CMK (cell line): ENCODE measurements at places on chromosomes 7 and 10.

DNA sequence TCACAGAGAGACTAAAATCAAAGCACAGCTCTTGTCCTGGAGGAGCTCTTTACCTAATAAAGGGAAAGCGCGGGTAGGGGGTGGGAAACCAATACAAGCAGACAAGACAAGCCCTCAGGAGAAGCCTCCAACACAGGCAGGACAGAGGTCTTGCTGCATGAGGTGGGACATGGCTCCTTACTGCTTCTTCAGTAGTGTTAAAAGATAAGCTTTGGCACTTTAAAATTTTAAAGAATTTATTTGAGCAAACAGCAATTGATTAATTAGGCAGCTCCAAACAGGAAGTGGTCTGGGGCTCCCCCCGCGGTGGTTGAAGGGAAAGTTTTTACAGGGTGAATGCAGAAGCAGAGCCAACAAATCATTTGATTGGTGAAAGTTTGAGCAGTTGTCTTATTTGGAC is 50.3 kb upstream of the MACC1 start:
- DNase-seq: no peak

GRCh38 chr10:120392671-120393079 is 64.4 kb upstream of the PLPP4 start:
- no peak for DNase-seq

- no peak for DNase-seq
Measured at GRCh38 chr10:102802920-102803534, 34.2 kb downstream of the CYP17A1 start.

DNA sequence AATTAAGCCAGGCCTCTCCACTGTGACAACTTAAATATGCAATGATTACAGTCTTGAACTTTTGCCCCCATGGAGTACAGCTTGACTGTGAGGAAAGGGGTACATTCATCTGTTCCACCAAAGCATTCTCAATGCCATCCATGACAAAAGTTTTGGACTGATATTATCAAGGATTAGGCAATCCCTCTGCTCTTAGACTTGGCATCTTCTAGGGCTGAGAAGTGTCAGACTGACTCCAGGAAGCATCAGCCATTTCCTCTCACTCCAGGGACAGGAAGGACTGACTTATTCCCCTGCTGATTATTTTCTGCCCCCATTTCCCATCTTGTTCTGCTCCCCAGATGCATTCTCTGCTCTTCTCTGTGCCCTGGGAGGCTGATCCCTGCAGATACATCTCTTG is 69.7 kb downstream of the ZNF365 start:
- DNase-seq: no peak

- no peak for DNase-seq
Measured at GRCh38 chr7:68547799-68548198, 1050.5 kb upstream of the AUTS2 start.

DNA sequence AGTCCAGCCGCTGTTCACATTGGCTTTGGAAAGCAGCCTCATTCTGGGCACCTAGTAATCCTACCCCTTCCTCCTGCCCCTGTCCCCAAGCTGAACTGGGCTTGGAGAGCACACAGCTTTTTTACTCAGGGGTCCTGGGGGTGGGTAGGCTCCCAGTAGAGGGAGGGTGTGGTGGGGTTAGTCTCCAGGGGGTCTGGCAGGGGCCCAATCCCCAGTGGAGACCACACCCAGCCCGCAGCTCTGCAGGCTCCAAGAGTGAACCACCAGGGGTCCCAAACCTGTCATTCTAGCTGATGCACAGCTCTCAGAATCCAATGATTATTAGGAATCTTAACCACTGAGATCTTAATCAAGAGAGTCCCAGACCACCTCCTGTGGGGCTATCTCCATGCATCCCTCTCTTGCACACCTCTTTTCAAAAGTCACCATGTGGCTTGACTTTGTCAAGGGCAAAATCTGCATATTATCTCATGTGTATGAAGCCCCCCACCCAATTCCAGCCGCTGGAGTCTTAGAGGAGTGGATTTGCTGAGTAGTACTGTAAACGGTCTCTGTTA is 2.7 kb downstream of the HOXA11 start:
- no peak for DNase-seq

- DNase-seq: peak; percentile 56
Measured at GRCh38 chr10:70742537-70743429, 42.4 kb downstream of the TBATA start.

- DNase-seq: no peak
Measured at GRCh38 chr10:69091143-69091651, 3.3 kb downstream of the SRGN start.

DNA sequence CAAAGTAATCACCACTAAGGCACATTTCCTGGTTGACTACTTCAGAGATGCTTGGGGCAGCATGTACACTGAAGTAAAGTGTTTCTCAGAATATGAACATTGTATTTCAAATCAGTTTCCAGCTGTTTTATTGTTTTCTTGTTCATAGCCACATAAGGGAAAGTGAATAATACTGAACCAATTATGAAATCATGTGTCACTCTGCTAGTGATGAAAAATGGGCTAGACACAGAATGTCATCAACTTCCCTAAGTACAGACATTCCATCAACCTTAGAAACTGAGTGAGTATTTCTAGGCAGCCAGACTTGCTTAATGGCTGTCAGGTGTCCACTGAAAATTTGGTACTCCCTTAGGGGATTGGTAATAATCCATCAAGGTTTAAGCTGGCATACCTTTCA is 603.5 kb downstream of the ARL4A start:
- DNase-seq: no peak

DNA sequence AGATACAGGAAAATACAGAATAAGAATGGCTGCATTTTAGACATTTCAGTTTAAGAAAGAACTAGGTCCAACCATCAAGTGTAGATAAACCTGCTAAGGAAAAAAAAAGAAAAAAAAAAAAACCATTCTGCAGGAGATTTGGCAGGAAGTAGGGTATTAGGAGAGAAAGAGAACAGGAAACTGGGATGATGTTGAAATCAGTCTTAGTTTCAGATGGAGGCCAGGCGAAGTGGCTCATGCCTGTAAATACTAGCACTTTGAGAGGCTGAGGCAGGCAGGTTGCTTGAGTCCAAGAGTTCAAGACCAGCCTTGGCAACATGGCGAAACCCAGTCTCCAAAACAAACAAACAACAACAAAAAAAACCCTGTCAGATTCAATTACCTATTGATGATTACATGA is 120.2 kb downstream of the RAB11FIP2 start:
- DNase-seq: no peak

DNA sequence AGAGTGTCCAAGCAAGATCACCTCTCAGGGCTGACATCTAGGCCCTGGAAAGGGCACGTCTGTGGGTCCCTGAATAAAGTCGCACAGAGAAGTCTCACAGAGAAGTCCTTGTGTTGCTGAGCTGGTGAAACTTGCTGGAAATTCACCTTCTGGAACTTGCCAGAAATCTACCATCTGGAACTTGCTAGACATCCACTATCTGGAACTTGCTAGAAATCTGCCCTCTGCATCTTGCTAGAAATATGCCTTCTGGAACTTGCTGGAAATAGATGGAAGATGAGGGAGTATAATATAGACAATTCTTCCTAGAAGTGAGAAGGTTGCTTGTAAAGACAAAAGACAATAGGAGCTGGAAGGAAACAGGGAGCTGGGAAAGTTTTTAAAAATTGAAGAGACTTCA is 5.4 kb upstream of the TAX1BP1 start:
- DNase-seq: no peak

GRCh38 chr10:30182191-30183054 is 123.0 kb upstream of the JCAD start:
- no peak for DNase-seq

DNA sequence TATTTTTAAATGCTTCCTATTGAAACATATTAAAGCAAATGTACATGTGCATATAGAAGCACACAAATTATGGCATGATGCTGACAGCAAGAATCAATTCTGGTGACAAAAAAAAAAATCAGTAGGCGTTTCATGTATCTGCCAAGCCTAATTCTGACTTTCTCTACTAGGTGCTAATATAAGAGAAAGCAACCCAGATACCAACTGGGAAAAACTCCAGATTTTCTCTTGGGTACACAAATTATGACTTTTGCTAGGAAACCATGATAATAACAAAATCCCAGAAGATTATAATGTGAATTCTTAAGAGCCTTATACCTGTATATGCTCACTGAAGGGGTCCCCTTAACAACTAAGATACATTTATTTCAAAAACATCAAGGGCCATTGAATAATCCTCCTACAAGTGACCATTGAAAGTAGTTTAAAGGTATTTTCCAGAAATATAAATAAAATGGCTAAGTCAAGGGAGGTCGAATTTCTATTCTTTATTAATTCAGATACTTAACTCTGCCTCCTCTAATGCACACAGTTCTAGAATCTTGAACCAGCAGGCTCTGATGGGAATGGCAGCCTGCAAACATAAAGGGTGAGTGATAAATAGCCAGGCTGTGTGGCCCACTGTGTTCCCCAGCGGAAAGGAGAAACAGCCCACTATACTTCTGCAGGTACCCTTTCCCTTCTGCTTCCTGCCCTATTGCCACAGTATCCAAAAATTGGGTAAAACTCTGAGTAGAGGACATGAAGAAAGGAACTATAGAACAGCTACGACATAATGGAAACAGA is 84.5 kb downstream of the DGKB start:
- no peak for DNase-seq

- no peak for DNase-seq
Measured at GRCh38 chr10:72765051-72765745, 73.3 kb downstream of the MCU start.

- no peak for DNase-seq
Measured at GRCh38 chr10:43227911-43228782, 38.7 kb downstream of the RASGEF1A start.

- no peak for DNase-seq
Measured at GRCh38 chr10:67629461-67629971, 66.5 kb downstream of the CTNNA3 start.

DNA sequence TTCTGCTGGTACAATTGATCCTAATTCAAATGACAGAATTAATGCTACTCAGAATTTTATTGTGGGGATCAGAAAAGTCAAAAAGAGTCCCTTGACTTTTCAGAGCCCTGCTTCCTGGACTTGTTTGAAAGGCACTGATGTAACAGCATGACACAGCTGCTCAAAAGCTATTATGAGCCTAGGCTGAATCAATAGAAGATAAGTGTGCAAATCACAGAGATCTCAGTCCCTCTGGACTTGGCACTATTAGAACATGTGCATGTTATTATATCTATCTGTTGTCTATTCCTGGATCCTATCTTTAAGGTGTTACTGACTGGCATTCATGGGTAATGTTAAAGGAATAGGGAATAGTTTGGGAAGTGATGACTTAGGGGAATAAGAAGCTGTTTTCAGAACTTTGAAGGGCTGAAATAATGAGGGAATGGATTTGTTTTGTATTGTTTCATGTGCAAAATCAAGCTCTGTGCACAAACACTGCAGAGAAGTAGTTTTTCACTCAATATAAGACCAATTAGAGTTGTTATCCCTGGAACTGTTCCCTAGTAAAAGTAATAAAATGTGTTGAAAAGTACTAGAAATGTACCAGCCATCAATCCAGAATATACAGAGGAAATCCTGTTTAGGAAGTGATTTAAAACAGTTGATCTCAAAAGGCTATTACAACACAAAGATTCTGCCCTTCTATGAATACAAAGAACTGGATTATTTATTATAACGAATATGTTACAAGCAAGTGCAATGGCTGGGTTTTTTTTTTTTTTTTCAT is 814.9 kb upstream of the C7orf33 start:
- DNase-seq: no peak

GRCh38 chr10:90321132-90321816 is 536.6 kb downstream of the HTR7 start:
- DNase-seq: no peak

DNA sequence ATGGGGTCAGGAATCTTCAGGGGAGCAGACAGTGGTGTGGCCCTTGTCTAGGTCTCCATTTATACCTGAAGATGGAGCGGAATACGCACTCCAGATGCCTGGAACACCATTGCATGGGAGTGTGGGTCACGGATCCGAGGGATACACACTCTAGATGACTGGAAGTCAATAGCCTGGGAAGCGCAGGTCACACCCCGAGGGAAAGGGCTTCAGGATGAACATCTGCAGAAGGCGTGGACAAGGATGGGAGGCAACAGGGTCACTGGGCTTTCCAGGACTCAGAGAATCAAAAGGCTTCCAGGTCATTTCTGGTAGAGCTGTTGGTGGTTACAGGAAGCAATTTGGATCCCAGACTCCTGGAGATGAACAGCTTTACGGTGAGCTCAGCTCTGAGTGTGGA is 382.2 kb upstream of the KLF6 start:
- DNase-seq: no peak

DNA sequence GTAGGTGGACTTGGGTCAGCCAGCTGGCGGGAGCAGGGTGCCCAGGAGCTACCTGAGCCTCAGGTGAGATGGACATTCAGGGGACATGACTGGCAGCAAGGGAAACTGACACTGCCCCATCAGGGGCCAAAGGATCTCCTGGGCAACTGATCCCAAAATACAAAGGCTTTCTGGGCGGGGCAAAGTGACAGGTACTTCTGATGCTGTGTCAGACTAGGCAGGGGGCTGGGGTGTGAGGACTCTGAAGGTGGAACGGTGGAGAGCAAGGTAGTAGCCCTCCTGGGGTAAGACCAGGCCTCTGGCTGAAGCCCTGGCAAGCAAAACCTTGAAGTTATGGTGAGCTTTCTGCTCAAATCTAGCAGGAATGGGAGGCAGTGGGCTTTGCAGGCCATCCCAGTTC is 4.4 kb downstream of the OPN4 start:
- DNase-seq: no peak

GRCh38 chr10:77863446-77863845 is 63.1 kb downstream of the DLG5 start:
- DNase-seq: no peak

GRCh38 chr10:130934293-130935127 is 377.0 kb downstream of the TCERG1L start:
- no peak for DNase-seq

DNA sequence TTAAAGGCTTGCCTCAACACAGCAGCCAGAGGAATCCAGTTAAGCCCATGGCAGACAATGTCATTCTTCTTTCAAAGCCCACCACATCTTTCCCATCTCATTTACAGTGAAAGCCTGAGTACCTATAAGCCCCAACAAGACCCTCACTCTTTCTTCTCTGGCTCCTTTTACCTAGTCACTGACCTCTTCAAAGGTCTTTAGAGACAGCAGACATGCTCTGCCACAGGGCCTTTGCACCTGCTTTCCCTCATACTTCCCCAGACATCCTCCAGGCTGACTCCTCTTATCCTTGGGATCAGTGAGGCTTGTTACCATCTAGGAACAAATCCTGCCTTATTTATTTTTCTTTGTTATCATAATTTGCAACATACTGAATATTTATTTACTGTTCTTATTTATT is 17.8 kb downstream of the HYAL4 start:
- DNase-seq: no peak

DNA sequence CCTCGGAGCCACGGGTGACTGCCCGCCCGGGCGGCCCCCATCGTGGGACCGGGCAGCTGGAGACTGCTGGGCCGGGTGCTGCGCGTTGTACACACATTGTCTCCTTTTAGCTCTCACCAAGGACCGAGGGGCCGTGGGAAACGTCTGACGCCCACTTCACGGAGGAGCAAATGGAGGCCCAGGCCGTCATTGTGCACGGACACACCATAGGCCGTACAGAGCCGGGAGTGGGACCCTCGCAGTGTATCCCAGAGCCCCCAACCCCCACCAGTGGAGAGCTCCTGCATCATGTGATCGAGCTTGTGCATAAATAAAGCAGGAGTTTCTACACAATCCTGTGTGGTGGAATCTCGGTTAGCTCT is 722 bp downstream of the DENND10 start:
- DNase-seq: no peak

- DNase-seq: no peak
Measured at GRCh38 chr10:92042541-92042940, 119.0 kb downstream of the BTAF1 start.
